ENCODE measurements at places on chromosomes 13 and 19. TPM values are rescaled to one million over a fixed set of nuclear protein-coding genes. Genes with fewer than 3 reads are reported as not detected.

Gene KIR2DL4
- 0.54 TPM for total RNA-seq

Gene ADM5
- total RNA-seq: 2.8 TPM

Gene ZNF497
- total RNA-seq: not detected

Gene USHBP1
- total RNA-seq: 3.5 TPM

Gene ERFL
- total RNA-seq: 0.28 TPM

Gene BCL2L12
- total RNA-seq: 2.5 TPM

Gene HCST
- total RNA-seq: 4.5 TPM

Gene FGF22
- total RNA-seq: 0.27 TPM

Gene CGB1
- total RNA-seq: not detected

Gene EHD2
- 195 TPM for total RNA-seq

Gene CLEC17A
- total RNA-seq: not detected

Gene SHD
- not detected for total RNA-seq

Gene FAM124A
- 4.2 TPM for total RNA-seq

Gene PRDX2
- total RNA-seq: 107 TPM

Gene C19orf67
- total RNA-seq: not detected

Gene ZNF566
- 14.8 TPM for total RNA-seq

Gene NANOS3
- total RNA-seq: not detected

Gene TMEM238
- total RNA-seq: 4.2 TPM

Gene CGB3
- not detected for total RNA-seq

Gene TTC9B
- total RNA-seq: not detected

Gene YJEFN3
- total RNA-seq: 7.9 TPM

Gene ZNF556
- 0.49 TPM for total RNA-seq

Gene FBN3
- not detected for total RNA-seq

Gene SPC24
- 2.4 TPM for total RNA-seq

Gene FBXO27
- 37.6 TPM for total RNA-seq

Gene GIPC3
- 1.6 TPM for total RNA-seq

Gene POU2F2
- 5.8 TPM for total RNA-seq

Gene SGCG
- total RNA-seq: 2.0 TPM

Gene CCDC8
- 23.0 TPM for total RNA-seq

Gene PABPC3
- not detected for total RNA-seq

Gene POP4
- total RNA-seq: 58.8 TPM

Gene IQCN
- total RNA-seq: 29.2 TPM

Gene NRTN
- not detected for total RNA-seq
